CD4-positive, alpha-beta memory T cell (primary cell): ENCODE measurements at places on chromosomes 1 and 21.

GRCh38 chr1:56838759-56839158 lies 15.8 kb upstream of the C8A start:
- no peak for DNase-seq

GRCh38 chr1:90707363-90707710 lies 9.8 kb downstream of the BARHL2 start:
- no peak for DNase-seq

- DNase-seq, result no peak
Measured at GRCh38 chr1:92730476-92730875, 54.4 kb downstream of the EVI5 start.

- no peak for DNase-seq
Measured at GRCh38 chr1:89758156-89758555, 62.7 kb upstream of the LRRC8D start.

GRCh38 chr1:46393510-46393909 lies 607 bp upstream of the FAAH start:
- no peak for DNase-seq

DNA sequence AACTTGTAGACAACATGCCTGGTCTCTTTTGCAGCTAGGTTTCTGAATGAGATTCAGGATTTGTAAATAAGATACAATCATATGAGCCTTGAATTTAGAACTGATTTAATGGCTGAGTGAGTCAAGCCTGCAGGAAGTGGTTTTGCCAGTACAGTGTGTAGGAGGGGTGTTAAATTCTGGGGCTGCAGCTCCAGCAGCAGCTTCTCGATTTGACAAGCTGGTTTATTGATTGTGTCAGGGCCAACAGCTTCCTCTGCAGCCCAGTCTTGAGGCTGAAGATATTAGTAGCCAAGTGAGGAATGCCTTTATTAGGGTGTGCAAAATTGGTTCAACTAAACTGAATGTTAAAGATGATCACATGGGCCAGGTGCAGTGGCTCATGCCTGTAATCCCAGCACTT lies 11.5 kb upstream of the PLA2G5 start:
- no peak for DNase-seq

GRCh38 chr1:63498106-63498505 lies 24.9 kb downstream of the ITGB3BP start:
- DNase-seq, result no peak

- no peak for DNase-seq
Measured at GRCh38 chr1:15620155-15620545, 2.9 kb downstream of the DDI2 start.
